Activated CD4-positive, alpha-beta memory T cell treated with anti-CD3 and anti-CD28 coated beads, Interleukin-2, amount 10 ng/mL, durations not matched to agents 7 days and 5 days (primary cell): ENCODE measurements at places on chromosomes 16 and 17.
A peak's percentile ranks its signal among the peaks of the same experiment; 100 is the strongest.

DNA sequence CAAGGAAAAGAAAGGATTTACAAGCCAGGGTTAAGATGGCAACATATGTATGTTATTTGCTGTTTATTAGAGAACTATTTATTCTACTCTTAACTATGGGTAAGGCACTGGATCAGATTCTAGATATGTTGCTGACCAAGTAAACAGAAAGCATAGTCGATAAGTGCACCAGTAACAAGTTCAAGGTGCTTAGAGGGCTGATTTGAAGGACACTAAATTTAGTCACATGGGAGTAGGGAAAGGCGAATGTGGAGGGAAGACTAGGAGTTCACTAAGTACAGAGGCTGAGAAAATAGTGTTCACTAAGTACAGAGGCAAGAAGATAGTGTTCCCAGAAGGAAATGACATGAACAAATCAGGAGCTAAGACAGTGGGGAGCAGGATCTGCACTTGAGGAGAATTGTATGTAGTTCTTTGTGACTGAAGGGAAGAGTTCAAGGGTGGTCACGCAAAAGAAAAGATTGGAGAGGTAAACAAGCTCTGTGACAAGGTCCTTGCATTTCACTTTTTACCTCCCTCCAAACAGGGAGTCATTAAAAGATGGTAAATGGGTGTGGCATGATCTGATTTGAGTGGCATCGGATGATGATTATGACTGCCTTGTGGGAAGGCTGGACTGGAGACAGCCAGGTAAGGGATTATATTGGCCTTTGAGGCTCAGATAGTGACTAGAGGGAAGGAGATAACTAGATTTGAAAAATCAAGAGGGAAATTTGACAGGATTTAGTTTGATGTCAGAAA lies 20.9 kb downstream of the HEATR9 start:
- no peak for DNase-seq

- DNase-seq = no peak
These were observed 39.1 kb downstream of the HOXB1 start for GRCh38 chr17:48491527-48492273.

DNA sequence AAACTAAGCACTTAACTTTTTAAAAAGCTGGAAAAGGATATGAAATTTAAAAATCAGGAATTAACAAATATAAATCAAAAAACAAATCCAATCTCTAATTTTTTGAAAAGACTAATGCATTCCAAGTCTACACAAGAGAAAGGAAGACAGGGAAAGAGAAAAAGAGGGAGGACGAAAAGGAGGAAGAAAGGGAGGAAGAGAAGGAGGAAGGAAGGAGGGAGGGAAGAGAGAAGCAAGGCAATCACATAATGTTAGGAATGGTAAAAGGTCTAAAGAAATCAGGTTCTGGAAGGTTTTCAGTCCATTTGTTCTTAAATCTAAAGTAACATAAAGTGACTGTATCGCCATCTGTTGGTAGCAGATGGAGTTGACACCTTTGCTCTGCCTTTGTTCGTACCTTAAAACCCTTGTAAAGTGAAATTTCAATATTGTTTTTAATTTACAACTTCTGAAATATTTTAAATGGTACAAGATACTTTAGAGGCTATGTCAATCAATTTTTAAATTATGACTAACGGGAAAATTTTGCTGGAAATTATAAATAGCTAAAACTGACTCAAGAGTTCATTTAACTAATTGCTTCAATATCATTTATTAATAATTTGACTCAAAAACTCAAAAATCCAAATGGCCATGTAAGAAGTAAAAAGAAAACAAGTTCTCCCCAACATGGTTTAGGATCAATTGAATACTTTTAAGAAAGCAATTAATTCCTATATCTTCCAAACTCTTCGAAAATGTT lies 20.4 kb upstream of the CDYL2 start:
- DNase-seq = peak; percentile 52

- no peak for DNase-seq
These were observed 68.8 kb upstream of the CREBBP start for GRCh38 chr16:3949287-3949686.

DNA sequence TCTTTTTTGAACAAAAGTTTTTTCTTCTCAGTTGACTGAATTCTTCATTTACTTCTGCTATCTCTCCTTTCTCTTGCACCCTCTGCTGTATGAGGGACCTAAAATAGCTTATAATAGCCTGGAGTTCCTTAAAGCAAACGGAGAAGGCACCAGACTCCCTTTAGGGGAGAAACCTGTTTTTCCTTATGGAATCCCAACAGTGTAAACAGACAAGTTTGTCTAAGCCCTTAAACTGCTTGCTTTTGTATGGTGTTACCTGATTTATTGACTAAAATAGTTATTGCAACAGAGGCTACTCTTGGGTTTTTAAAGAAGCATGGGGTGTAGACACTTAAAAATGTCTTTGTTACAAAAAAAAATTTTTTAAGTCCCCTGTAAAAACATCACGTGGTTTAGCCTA lies 12.9 kb upstream of the TRIM25 start:
- DNase-seq = no peak

DNA sequence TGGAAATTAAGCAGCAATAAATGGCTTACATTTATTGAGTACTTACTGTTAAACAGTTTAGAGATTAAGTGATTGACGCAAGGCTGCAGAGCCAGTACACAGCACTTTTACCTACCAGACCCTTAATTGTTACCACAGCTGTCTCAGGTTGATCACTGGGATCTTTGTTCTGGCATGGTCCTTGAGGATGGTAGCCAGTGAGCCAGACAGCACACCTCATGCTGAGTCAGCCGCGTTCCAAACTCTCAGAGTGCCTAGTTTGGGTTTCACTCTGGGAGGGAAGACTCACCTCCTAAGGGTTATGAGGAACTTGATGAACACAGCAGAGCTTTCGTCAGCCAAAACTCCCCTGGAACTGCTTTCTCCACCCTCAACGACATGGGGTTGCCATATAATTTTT lies 20.4 kb downstream of the CDH3 start:
- DNase-seq = no peak

DNA sequence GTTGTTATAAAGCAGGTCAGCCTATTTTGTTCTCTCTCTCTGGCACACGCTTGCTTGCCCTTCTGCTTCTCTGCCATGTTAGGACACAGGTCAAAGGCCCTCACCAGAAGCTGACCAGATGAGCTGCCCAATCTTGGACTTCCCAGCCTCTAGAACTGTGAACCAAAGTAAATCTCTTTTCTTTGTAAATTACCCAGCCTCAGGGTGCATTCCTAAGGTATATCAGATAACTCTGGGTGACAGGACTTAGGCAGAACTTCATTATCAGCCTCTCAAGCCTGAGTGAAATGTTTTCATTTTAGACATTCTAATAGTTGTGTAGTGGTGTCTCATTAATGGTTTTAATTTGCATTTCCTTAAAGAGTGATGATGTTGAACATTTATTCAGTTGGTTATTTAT lies 124.3 kb downstream of the CDRT15L2 start:
- DNase-seq = no peak

DNA sequence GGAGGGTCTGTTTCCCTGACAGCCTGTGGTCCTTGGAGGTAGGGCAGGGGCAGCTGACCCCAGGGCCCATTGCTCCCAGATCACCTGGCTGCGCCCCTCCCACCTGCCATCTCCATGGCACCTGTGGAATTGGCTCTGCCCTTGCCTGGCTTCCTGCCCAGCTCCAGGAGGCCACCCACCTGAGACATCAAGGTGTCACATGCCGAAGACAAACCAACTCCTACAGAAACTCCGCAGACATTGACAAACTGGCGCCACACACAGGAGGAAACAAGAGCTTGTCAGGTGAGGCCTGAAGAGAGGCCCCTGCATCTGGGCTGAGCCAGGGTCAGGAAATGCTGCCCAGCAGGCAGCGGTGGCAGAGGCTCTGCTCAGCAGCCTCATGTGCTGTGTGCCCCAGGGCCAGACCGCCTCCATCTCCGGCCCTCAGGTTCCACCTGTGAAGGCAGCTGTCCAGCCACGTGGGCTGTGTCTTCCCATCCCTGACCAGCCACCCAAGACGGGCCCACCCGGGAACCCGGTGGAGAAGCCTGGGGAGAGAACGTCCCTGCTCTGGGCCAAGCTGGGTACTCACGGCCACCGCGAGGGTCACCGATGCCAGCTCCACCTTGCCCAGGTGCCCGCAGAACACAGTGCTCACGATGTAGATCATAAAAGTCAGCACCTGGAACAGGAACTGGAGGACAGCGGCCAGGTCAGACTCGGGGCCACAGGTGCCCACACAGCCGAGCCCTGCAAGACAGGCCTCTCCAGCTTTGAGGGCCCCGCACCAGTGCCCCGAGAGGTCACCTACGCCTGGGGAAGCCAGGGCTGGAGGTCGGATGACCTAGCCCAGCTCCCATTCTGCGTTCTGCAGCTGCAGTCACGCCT lies 1.6 kb downstream of the SLC47A2 start:
- DNase-seq = no peak

DNA sequence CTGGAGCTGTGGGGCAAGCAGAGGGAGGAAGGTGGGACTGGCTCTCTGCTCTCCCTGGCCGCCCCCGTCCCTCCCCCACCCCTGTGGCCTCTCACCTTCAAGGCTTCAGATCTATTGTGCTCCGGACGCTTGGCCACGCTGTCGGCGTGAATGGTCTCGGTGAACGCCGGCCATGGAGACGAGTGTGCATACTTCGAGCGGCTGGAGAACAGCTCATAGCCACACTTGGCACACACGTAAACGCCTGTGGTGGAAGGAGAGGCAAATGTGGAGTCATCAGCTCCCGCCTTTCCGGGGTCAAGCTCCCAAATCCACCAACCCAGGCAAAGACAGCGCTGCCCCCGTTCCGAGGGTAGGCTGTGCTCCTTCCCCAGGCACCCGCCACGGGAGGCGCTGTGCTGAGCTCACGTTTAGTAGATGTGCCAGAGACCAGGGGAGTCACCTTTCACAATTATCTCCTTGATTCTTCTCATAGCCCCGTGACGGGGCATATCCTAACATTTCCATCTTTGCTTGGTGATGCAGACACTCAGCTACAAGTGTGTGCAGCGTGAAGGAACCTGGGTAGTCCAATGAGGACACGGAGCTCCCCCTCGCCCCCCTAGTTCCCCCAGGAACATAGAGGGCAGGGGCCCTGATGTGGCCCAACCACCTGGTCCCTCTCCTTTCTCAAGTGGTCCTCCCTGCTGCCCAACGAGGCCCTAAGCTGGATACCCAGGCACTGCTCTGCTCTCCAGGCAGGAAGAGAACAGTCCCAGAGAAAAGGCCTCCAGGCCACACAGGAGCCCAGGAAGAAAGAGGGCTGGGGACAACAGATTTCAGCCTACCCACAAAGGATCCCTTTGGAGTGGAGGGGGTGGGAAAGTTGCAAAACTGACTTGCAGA lies 1.6 kb downstream of the MSRB1 start:
- no peak for DNase-seq

- DNase-seq = peak; percentile 53
These were observed 3.0 kb upstream of the CHD3 start for GRCh38 chr17:7885367-7886226.

DNA sequence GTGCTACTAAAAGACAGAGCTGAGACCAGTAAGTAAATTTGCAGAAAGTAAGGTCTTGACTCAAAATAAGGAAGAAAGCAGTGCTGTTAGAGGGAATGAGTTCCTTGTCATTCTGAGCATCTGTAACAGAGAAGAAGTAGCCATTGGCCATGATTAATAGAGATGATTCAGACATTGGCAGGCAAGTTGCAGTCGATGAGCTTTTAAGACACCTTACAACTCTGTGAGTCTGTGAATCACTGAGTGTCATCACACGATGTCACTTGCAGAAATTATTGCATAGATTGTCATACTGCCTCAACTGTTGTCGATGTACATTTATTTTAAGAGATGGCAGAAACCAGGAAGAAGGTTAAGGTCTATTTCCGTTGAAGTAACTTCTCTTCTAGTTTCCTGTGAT lies 201.1 kb upstream of the CDH13 start:
- no peak for DNase-seq

DNA sequence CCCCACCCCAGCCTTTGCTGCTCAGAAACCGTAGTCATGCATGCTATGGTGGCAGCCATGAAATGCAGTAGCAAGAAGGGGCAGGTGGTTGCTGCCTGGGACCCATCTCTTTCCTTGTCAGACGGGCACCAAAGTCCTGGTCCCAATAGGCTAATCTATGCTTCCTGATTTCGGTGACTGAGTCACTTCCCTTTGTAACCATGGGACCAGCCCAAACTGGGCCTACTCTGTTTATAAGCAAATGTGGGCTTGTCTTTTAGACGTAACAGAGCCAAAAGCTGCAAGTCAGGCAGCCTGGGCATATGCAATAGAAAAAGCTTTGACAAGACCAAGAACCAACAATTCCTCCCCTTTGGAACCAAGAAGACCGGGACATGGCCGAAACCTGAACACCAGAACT lies 99.1 kb upstream of the RBBP6 start:
- DNase-seq = no peak

DNA sequence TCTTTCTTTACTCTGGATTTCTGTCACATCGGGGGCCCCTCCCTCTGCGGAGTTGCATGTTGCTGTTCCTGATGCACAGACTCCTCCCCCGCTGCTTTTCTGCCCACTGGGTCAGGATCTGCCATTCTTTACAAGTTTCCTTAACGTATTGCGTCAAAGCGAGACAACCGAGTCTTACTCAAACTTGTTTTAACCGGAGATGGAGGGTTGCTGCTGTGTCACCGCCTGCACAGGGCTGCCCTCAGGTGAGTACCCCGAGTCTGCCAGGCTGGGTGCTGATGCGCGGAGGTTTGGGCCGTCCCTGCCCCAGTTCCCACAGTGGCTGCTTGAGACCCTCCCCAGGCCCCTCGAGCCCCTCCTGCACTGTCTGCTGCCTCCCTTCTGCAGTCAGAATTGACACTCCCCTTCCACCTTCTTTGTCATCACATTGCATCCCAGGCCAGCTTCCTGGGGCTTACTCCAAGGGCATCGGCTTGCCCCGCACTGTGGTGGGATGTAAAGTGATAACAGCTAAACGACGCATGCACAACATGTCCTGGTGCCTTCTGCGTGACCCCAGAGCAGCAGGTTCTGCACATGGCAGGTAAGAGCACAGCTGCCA lies 19.3 kb downstream of the CARHSP1 start:
- no peak for DNase-seq

DNA sequence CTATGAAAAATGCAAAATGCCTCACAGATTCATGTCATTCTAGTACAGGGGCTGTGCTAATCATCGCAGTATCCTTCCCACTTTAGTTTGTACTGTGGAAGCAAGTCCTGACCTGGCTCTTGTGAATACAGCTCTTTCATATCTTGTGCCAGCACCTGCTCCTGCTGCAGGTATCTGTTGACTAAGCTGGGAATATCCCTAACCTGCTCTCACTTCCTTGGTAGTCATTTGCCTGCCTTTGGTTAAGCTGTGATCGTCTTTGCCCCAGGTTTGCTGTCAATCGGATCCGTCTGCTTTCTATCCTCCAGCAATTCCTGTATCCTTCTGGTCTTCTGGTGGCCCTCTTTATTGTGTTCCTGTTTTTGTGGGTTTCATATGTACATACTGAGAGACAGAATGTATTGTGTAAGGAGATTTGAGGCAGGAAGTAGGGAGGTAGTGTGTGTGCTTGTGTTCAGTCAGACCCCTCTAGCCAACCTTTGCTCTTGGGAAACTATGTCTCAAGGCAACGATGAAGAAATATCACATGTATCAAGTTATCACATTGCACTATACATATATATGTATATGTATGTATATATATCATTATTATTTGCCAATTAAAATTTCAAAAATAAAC lies 7.7 kb upstream of the GINS3 start:
- DNase-seq = no peak

GRCh38 chr17:33779234-33779591 lies 475.9 kb upstream of the CCL2 start:
- DNase-seq = peak; percentile 40
